ENCODE measurements at places on chromosomes 11 and 22.

DNA sequence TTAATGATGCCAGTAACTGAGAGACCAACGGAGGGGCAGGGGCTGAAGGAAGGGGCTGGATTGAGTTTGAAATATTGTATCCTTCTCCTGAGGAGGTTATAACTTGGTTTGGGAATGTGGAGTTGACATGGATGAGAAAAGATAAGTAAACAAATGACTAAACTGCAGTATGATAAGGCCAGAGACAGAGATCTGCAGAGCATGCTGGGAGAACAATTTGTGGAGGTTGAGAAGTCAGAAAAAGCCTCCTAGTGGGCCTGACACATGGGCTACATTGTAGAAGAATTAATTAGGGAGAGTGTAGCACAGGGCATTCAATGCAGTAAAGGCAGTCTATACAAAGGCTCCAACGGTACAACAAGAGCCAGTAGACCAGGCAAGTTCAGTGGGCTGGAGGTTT is 55.9 kb downstream of the SPON1 start:
- DNase-seq: no peak

GRCh38 chr22:47337161-47337621 is 574.7 kb downstream of the TBC1D22A start:
- DNase-seq: peak; percentile 9

DNA sequence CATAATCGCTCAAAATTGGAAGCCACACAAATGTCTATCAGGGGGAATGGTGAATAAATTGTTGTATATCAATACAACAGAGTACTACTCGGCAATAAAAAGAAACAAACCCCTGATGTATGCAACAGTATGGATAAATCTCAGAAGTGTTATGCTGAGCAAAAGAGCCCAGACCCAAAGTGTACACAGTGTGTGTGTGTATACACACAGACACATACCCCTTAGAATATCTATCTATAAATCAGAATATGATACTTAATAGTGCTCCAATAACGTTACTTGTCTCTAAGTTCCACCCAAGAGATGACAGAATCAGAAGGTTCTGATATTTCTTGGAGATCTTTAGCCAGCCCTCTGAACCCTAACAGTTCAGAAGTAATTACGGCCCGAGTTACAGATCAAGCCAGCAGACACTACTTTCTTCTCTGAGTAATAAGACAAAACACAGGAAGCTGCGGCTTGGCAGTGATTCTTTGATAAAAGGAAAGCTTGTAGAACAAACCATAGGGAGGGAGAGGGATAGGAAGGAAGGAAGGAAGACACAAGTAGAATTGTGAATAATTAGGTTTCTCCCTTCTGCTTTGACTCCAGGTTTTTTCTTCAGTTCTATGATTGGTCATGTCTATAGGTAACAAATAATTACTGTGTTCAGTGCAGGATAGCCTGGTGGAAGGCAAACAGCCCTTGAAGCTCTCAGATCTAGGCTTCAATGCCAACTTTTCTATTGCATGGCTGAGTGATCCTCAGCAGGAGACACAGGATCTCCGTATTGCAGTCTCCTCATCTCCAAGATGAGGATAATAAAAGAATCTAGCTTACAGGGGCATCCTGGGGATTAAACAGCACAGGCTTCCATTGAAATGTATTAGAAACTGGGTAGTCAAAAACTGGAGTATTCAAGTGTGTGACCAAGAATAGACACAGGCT is 75.6 kb upstream of the TEAD1 start:
- DNase-seq: peak; percentile 74

- DNase-seq: no peak
Measured at GRCh38 chr22:37636186-37636948, 3.1 kb upstream of the SH3BP1 start.
